T1000 (cell line): ENCODE measurements at places on chromosomes 7 and 10.

DNA sequence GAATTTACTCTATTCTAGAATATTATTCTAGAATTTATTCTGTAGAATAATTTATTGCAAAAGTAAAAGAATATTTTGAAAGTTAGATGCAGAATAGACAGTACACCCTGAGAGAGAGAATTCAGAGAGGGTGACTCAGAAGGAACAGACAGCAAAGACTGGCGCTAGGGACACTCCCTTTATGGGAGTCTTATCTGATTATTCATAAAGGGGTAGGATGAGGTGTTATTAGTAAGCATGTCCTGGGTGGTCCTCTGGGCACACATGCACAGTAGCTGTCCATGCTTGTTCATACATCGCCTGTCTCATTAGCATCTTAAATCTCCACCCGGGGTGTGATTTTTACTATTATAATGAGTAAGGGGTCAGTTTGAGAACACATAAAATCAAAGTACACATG lies 100.1 kb downstream of the XPNPEP1 start:
- DNase-seq = no peak

- no peak for DNase-seq
Observed at GRCh38 chr10:69321865-69322264, 43.6 kb downstream of the HK1 start.

- DNase-seq = no peak
Observed at GRCh38 chr7:147564786-147565476, 1025.6 kb upstream of the C7orf33 start.

- DNase-seq = no peak
Observed at GRCh38 chr10:110755781-110756180, 111.6 kb downstream of the RBM20 start.

DNA sequence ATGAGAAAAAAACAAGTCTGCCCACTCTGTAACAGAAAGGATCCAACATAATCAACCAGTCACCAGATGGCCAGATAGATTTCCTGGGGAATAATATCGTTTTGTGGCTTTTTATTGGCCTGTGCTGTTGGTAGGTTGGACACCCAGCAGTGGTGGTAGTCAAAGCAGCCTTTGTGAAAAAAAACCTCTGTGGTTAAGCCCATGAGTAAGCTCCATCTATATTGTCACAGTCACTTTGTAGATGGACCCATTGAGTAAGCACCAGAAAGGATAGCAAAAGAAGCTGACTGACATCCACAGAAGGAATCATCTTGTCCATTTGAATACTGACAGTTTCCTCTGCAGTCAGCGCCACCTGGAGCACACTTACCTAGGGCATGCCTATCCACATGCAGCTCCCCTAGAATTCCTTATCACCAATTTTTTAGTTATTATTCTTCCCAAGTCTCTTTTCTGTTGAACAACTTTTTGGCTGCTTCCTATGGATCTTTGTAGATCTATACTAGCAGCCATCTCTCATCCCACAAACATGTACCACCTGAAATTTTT lies 96.9 kb downstream of the IQUB start:
- no peak for DNase-seq

- DNase-seq = no peak
Observed at GRCh38 chr10:128091636-128092210, 34.5 kb downstream of the MKI67 start.

DNA sequence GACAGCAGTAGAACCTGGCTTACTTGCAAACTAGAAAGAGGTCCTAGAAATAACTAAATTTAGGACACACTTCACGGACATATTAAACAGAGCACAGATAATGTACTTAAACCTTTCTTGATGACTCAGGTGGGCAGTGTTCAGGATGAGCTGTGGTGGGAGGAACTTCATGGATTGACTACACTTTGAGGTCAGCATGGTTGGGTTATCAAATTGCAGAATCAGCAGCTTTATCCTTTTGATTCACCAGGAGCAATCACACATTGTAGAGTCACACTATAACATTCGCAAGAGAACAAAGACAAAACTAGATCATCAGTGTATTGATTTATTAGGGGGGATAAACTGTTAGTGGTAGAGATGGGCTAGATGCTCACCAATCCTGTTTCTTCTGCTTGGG lies 38.6 kb upstream of the AGK start:
- DNase-seq = no peak

- no peak for DNase-seq
Observed at GRCh38 chr7:10677668-10678232, 295.9 kb upstream of the PHF14 start.

GRCh38 chr7:2460641-2461040 lies 15.6 kb downstream of the GRIFIN start:
- no peak for DNase-seq

DNA sequence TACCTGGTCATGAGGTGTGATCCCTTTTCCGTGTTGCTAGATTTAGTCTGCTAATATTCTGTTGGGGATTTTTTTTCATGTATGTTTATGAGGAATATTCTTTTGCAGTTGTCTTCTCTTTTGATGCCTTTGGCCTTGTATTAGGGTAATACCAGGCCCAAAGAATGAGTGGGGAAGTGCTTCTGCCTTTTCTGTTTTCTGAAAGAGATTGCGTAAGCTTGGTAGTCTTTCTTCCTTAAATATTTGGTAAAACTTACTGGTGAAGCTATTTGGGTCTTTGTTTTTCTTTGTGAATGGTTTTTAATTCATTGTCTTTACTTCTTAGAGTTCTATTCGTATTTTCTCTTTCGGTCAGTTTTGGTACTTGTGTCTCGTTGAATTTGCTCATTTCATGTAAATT lies 51.1 kb downstream of the SHH start:
- DNase-seq = no peak

GRCh38 chr10:123373591-123373990 lies 219.4 kb downstream of the BUB3 start:
- no peak for DNase-seq

GRCh38 chr10:122154545-122155366 lies 116.3 kb upstream of the BTBD16 start:
- no peak for DNase-seq

GRCh38 chr10:118342638-118343020 lies 505 bp upstream of the FAM204A start:
- DNase-seq = no peak

DNA sequence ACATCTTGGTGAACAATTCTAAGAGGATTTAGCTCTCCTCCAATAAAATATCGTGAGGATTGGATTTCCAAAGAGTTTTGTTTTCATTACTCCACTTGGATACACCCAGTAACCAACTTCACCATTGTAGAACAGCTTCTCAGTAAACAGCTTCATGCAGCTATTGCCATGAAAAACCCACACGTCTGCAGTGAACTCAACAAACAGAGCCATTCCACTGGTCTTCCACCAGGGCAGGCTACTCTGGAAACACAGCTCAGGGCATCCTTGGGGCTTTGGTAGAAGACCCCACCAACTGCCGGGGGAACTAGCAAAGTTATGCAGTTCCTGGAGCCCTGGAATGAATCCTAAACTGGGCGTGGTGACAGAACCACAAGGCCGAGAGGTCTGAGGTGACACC lies 77.4 kb downstream of the CALN1 start:
- DNase-seq = no peak

GRCh38 chr10:23284674-23285335 lies 59.8 kb downstream of the C10orf67 start:
- DNase-seq = no peak

GRCh38 chr7:148590471-148590870 lies at the start of gene C7orf33:
TSS of gene C7orf33 (plus strand) at chr7:148590766. CDS start at chr7:148590926, 160 bp downstream.
- no peak for DNase-seq

GRCh38 chr7:44748045-44748947 lies at the start of gene ZMIZ2:
TSS of gene ZMIZ2 (plus strand) at chr7:44748847. CDS start at chr7:44756250, 7,403 bp downstream.
- DNase-seq = peak; percentile 89

DNA sequence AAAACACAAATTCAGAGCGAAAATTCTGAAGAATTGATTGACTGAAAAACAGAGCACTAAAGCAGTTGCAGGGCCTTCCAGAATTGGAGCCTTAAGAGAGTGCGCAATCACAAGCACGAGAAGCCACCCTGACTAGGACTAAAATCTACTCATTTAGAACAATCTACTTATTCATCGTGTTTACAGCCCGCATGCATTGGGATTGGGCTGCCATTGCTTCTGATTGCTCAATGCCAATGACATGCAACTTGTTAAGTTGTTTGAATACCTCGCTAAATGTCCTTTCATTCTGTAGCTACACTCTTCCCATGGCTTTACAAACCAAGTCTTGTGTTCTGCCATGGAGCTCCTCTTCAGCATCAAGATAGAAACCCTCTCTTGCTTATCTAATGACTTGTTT lies 425.9 kb upstream of the POM121L12 start:
- no peak for DNase-seq
